ENCODE measurements at places on chromosomes 6 and 20.

- DNase-seq = no peak
These were observed 14.4 kb upstream of the RIPPLY2 start for GRCh38 chr6:83838727-83839126.

GRCh38 chr6:89140347-89141156, 5.3 kb upstream of the PM20D2 start:
- DNase-seq = no peak

DNA sequence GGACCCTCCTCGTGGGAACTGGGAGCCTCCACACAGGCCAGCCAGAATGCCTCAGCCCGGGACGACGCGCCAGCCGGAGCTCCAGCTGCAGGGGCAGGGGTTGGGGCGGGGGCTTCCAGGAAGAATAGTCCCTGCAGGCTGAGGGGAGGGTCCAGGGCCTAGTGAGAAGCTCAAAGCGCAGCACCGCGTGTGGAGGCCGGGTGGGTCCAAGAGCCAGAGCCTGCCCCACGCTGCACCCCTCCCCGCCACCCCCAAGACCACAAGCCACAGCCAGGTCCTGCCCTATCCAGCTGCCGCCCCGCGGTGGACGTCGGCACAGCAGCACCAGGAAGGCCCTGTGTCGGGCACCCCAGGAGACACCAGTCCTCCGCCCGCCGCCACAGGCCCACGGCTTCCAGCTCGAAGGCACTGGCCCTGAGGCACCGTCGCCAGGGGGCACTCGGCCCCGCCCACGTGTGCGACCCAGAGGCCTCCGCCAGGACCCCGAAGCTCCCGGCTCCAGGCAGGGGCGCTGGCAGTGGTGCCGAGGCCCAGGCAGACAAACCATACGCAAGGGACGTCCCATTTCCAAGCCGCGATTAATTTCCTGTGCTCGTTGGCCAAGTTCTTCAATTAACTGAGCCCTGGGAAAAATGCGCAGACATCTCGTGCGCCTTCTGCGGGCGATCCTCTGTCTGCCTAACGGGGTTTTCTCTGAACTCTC, 19.5 kb downstream of the KCNQ2 start:
- no peak for DNase-seq

- no peak for DNase-seq
These were observed 410.5 kb upstream of the MAN1A1 start for GRCh38 chr6:119760046-119760445.

- DNase-seq = no peak
These were observed 70.8 kb upstream of the SLC22A23 start for GRCh38 chr6:3527651-3527977.

DNA sequence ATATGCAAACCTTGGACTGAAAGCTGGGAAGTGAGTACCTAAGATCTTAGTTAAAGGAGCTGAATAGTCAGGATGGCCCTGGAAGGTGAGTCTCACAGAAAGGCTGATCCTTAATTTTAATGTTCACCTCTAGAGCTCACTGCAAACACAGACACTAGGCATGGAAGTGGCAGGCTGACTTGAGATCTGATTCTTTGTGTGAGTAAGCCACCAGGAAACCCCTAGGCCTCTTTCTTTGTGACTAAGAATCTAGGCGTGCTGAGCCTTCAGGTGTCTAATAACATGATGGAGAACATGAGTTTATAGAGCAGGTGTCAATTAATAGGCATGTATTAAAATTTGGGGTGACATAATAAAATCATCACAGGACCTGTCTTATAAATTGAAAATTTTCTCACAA, 642.2 kb downstream of the EYS start:
- no peak for DNase-seq

- no peak for DNase-seq
These were observed 74.4 kb downstream of the MBOAT1 start for GRCh38 chr6:20137837-20138236.

- DNase-seq = no peak
These were observed 225.1 kb downstream of the UBE3D start for GRCh38 chr6:82840571-82840970.

DNA sequence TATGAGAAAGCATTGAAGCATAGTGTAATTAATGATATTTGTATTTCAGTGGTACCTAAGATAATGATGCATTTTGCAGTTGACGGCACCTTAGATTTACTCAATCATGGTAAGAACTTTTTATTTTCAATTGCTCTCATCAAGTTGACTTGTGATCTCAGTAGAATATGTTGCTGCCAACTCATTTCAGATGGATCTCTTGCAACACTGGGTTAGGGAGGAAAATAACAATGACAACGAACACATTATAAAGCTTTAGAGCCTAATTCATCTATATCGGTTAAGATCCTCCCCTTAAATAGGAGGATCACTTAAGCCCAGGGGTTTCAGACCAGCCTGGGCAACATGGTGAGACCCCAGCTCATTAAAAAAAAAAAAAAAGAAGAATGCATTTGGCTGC, 18.0 kb upstream of the TBC1D22B start:
- DNase-seq = no peak
